ENCODE measurements at places on chromosomes 4 and X. TPM values are rescaled to one million over a fixed set of nuclear protein-coding genes. Genes with fewer than 3 reads are reported as not detected.

The NXF2B gene
- polyA plus RNA-seq, result not detected

The CFP gene
- polyA plus RNA-seq, result 0.90 TPM

The LUZP4 gene
- polyA plus RNA-seq, result not detected

The LDOC1 gene
- polyA plus RNA-seq, result 1.6 TPM

The DDX60 gene
- polyA plus RNA-seq, result 1.8 TPM

The DCAF4L1 gene
- polyA plus RNA-seq, result 0.39 TPM

The EXOC1L gene
- not detected for polyA plus RNA-seq

The OSTC gene
- polyA plus RNA-seq, result 34.6 TPM

DNA sequence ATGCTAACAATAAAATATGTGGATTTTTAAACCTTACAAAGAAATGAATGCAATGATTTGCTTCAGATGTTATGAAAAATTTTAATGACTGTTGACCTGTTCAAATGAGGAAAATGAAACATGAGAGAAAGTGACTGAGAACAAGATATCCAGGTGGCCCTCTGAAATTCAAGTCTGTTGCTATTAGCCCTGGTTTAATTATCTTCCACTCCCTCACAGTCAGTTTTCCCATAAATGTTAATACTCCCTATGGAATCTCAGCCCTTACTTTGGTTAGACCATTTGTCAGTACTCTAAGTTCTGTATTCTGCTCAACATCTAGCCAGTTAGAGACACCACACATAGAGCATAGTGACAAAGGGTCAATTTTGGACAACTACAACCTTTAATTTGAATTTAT lies 327.8 kb downstream of the PDGFC start:
- DNase-seq, result no peak

- no peak for DNase-seq
Observed at GRCh38 chrX:112877771-112878173, 37.1 kb upstream of the AMOT start.

DNA sequence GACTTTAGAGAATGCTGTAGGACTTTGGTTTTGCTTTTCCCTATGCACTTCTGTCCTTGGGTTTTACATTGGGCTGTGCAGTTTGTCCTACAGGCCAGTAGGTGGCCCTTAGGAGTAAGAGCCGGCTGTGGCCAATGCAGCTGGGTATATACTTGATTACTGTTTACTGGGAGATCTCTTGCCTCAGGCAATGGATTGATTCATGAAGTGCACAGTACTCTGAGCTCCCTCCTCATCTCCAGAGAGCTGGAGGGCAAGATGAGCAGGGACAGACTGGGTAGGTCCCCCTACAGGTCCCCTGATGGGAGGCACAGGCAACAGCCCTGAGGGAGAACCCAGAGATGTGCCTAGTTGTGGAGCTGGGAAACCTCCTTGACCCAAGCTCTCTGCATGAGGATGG lies 103.8 kb upstream of the QRFPR start:
- no peak for DNase-seq

GRCh38 chr4:180407275-180407885 lies 1835.8 kb upstream of the TENM3 start:
- no peak for DNase-seq

GRCh38 chr4:47721892-47722575 lies 115.8 kb downstream of the CORIN start:
- DNase-seq, result no peak

- DNase-seq, result no peak
Observed at GRCh38 chrX:102042372-102043325, 82.8 kb upstream of the TCEAL2 start.

- no peak for DNase-seq
Observed at GRCh38 chr4:18641334-18641733, 619.8 kb upstream of the LCORL start.

GRCh38 chr4:108029016-108029720 lies 39.5 kb downstream of the HADH start:
- DNase-seq, result no peak

DNA sequence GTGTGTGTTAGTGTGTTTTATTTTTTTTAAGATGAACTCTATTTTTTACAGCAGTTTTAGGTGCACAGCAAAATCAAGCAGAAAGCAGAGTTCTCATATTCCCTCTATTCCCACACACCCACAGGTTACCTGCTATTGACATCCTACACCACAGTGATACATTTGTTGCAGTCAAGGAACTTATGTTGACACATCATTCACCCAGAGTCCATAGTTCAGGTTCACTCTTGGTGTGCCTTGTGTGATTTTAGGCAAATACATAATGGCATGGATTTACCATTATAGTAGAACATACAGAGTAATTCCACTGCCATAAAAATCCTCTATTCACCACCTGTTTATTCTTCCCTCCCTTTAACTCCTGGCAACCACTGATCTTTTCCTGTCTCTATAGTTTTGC lies 28.7 kb downstream of the DIAPH2 start:
- no peak for DNase-seq

DNA sequence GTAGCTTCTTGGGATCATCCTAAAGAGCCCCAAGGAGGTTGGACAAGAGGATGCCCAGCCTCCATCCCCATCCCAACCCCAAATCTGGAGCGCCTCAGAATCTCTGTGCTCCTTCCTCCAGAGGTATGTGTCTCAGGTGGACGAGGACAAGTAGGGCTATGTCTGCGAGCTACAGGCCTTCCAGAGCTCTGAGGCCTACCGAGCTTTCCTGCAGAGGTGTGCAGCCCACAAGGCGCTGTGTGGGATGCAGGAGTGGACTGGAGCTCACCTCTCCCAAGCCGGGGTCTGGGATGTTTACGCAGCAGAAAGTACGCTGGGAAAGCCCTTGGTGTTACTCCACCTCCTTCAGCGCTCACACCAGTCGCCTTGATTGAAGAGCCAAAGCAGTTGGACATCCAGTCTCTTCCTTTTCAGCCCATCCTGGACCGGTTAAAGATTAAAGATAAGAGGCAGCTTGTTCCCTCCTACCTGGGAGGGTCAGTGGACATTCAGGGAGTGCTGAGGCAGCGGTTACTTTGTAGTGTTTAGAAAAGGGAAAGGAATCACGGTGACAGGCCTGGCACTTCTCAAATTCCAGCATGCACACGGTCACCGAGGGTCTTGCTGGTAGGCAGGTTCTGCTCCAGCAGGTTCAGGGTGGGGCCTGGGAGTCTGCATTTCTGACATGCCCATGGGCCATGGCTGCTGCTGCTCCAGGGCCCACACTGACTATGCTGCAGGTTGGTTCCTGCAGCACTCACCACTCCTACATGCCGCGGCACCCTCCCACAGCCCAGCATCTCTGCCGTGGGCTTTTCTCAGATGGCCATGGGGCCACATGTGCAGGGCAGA lies 29.5 kb upstream of the JAKMIP1 start:
- DNase-seq, result no peak

DNA sequence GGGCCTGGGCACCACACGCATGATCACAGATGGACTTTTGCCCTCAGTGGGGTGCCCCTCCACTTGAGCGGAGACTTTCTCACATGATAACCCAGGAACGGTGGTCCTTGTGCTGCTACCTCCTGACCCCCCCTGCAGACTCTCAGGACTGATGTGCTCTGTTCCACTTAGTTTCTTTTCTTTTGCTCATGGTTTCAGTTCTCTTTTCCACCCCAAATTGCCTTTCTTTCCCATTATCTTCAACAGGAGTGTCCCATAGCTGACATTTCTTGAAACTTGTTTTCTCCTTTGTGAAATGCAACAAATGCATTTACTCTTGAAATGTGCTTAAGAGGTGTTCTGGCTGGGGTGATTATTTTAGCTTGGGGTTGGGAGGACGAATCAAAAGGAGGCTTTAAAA lies 9.0 kb downstream of the MPC1L start:
- no peak for DNase-seq

DNA sequence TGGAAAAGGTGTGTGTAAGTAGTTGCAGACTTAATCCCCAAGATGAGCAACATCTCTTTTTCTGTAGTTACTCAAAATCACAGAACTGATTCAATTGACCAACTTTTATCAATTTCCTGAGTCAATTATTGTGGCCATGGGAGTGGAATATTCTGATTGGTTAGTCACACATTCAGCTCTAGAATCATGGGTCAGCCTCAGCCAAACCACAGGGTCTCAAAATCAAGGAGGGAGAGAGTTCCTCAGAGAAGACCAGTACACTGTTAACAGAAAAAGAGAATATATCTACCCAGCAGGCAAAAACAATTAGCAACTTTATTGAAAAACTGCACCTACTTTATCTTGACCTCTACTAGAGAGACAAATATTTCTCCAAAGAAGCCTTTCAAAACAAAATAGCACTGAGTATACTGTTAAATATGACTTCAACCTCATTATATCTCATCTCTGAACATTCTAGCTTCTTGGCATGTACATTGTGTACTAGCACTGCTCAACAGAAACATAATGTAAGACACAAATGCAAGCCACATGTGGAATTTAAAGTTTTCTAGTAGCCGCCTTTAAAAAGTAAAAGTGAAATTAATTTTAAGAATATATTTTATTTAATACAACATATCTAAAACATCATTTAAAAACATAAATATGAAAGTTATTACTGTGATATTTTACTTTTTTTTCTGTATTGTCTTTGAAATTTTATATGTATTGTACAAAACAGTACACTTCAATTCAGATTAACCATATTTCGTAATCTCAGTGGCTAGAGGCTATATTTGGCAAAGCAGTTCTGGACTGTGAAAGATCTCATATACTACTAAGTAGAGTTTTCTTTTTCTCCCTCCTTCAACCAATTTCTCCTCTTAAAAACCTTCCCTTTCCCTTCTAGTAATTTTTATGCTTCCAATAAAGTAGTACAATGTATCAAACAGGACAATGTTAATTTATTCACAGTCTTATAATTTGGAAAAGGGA lies 11.8 kb upstream of the LCORL start:
- DNase-seq, result no peak

DNA sequence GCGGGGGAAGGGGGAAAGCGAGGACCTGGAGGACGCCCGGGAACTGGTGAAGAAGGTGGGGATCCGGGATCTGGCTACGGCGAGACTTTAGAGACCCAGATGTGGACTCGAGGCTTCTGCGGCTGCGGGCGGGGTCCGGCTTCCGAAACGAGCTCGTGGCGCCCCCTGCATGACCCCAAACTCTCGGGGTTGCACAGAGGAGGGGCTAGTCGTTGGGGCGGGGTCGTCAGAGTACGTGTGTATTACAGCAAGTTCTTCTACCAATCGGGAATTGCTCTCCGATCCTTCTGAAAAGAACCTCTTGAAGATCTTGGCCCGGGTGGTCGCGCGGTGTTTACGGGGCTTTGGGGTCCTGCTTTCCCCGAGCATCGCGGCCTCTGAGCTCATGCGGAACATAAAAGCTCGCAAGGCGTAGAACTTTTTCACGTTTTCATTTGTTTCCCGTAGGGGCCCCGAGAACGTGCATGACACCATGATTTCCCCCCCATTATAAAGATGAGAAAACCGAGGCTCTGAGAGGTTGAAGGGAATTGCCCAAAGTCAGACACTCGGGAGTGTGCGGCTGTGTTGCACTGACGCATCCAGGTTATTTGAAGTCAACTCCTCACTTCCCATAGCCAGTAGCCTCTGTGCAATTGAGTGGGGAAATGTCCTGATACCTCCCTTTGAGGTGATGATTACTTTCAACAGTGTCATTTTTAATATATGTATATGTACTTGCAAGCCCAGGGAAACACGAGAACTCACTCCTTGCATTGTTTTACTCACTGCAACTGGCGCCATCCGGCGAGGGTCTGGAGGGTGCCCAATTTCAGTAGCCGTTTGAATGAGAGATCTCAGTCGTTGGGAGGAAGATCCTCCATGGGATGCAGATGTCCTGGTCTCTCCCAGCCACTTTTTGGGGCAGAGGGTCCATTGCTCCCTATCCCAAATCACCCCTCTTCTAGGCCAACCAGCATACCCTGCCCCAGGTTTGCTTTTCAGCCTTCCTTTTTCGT lies at the start of gene BEND4:
TSS of gene BEND4 (minus strand) at position 149 of the 998 bp plus-strand sequence. CDS start 512 bp downstream, outside the sequence.
- DNase-seq, result no peak

DNA sequence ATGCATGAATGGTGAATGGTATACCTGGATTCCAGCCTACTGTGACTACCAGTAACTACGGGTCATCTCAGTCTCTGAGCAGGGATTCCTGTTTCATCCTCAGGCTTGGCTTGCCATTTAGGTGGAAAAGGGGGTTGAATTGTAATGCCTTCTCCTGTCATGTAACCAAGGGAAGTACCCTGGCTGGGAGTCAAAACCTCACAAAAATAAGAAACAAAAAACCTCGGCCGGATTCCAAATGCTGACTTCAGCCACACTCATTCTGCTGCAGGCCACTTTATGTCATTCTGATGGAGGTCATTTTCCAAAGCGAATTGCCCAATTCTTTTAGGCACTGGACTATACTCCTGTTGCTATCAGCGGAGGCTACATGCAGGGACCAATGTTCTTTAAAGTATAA lies 324.7 kb downstream of the LDB2 start:
- DNase-seq, result no peak

DNA sequence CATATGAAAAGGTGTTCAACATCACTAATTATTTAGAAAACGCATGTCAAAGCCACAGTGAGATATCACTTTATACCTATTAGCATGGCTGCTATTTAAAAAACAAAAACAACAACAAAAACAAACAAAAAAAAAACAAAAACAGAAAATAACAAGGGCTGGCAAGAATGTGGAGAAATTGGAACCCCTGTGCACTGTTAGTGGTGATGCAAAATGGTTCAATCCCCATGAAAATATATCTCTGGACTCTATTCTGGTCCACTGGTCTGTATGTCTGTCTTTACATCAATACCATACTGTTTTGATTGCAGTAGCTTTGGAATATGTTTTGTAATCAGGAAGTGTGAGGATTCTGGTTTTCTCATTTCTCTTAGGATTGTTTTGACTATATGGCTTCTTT lies 43.6 kb upstream of the SPP1 start:
- no peak for DNase-seq

DNA sequence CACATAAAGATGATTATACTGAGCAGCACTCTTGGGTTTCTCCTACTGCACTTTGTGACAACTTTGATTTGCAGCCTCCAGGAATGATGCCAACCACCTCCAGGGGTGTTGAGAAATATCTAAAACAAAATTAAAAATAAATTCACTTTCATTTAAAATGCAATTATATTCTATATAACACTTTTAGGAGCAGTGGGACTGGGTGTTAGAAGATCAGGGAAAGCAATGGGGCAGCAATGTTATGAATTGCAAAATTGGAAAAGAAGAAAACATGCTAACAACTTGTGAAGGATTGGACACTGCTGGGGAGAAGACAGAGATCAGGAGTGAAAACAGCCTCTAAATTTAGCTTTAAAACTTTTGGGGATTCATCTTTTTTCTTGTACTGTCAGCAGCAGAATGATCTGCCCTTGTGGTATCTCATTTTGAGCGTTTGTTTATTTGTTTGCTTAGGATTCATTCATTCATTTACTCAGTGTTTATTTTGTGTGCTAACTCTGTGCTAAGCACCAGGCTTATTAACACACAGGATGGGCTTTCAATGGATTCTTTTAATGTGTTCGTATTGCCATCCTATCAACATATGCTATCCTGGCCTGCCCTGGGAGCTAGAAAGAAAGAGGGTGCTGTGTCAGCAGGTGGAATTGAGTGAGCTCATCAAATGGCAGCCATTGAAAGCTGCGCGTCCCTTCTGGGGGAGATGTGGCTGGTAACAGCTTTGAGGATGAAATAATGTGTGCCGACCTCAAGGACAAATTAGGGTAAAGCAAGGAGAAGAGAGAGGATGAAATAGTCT lies 96.5 kb downstream of the FRMPD4 start:
- no peak for DNase-seq
